ENCODE measurements at places on chromosomes 5 and 9.

DNA sequence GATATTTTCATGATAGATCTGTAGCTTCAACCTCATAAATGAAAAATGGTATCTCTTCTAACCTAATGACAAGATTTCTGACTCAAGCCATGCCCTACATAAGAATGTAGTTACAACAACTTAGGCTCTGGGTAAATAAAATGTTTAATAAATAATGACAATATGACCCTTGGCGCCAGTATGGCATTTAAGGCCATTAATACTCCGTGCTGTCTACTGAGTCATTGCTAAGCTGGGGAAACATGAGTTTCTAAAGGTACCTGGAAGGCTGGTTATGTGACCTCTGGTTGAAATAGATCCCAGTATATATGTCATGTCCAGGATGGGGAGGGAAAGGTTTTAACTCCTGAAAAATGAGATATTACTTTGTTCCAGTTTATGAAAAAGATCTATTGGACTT lies 58.0 kb upstream of the CEMIP2 start:
- DNase-seq, result no peak

DNA sequence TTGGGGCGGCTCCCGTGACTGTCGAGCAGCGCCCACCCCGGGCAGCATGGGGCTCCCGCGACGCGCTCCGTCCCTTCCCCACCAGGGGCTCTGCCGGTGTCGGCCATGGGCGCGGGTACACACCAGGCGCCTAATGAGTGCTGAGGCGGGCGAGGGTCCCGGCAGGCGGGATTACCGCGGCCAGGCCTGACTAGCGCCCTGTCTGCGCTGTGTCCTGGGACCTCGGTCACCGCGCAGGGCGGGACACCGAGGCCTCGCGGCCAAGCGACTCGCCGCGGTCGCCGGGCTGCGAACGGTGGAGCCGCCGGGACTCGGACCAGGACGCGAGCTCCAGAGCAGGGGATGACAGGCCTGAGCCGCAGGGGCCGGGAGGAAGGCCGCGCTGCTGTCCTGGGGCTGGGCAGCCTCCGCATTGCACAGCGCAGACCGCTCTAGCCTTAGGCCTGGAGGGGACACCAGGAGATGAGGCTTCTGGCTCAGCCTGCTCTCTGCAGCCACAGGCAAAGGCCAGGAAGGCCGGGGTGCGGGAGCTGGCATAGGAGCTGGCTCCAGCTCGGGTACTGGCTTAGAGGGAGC lies 14.1 kb downstream of the LCN10 start:
- peak; percentile 47 for DNase-seq

- no peak for DNase-seq
Measured at GRCh38 chr5:153960269-153961215, 78.2 kb downstream of the FAM114A2 start.

DNA sequence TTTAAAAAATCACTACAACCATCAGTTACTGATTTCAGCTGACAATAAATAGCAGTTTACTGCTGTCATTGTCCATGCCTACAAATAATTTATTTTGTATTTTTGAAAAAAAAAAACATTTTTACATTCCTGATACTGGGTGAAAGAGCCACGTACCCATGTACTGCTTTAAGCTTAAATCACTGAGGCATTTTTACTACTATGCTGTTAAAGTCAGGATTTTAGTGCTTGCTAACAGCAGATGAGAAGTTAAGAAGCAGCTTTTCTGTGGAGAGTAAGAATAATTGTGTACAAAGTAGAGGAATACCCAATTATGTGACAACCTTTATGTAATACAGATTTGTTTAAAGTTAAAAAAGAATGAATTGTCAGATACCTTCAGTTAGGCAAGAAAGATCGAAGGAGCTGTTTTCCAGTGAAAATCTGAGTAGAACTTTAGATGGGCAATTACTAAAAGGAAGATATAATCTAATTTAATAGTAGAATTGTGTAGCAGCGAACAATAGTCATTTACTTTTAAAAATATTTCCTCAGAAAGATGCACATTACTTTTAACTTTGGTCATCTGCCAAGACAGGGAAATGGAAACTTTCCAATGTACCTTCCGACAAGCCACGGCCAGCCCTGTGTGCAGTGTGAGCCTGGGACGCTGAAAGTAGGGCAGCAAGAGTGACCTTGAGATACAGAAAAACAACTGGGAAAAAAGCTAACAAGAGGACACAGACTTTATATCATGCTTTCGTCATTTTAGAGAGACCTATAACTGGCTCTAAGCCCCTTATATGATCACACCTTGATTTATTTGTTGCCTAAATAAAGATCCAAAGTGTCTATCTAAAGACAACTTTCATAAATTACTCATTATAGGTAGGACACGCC lies 39.9 kb downstream of the RHOBTB3 start:
- no peak for DNase-seq

- no peak for DNase-seq
Measured at GRCh38 chr9:90830051-90830450, 28.4 kb downstream of the SYK start.

- no peak for DNase-seq
Measured at GRCh38 chr5:83538786-83539462, 67.4 kb downstream of the VCAN start.

- no peak for DNase-seq
Measured at GRCh38 chr9:121398374-121398773, 28.3 kb upstream of the STOM start.

GRCh38 chr5:36264202-36264760 lies 22.6 kb upstream of the NADK2 start:
- no peak for DNase-seq

DNA sequence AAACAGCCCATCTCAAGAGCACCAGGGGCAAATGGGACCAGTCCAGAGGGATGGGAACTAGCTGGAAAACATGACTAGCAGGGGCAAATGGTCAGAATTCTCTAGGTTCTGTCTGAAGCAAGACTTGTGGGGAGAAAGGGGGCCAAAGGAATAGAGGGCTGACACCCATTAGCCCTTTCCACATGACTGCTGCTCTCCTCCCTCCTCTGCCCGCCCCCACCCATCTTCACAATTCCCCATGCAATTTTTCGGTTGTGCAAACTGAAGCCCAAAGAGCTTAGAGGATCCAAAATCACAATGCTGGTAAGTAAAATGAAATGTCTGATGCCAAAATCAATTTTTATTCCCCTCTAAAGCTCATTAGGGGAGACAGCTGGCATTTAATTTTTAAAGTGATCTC lies 207.1 kb downstream of the DCP2 start:
- no peak for DNase-seq

GRCh38 chr5:158958021-158958994 lies 141.4 kb downstream of the EBF1 start:
- DNase-seq, result no peak

DNA sequence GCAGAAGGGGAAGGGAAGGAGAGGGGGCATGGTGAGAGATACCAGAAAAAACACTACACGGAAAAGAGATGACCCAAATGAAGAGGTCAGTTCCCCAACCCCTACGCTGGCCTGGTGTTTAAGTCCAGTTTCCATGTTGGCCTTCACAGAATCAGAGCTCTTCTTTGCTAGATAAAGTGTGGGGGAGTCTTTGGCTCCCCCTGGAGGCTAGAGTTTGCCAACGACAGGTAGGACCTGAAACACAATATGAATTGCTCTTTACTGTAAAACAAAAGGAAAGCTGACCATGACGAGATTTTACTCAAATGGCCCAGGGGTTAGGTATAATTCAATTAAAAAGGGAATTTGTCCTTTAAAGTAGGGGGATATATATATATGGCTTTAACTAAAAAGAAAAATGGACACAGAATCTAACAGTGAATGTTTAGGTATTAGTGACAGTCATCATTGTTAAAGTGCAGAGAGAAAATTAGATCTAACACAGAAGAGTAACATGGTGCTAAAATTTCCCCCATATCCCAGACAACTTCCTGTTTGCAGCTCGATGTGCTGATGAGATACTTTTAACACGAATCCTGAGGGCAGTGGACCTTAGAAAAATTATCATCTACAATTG lies 92.0 kb downstream of the SV2C start:
- DNase-seq, result no peak

GRCh38 chr9:22416692-22417060 lies 29.9 kb upstream of the DMRTA1 start:
- DNase-seq, result no peak

DNA sequence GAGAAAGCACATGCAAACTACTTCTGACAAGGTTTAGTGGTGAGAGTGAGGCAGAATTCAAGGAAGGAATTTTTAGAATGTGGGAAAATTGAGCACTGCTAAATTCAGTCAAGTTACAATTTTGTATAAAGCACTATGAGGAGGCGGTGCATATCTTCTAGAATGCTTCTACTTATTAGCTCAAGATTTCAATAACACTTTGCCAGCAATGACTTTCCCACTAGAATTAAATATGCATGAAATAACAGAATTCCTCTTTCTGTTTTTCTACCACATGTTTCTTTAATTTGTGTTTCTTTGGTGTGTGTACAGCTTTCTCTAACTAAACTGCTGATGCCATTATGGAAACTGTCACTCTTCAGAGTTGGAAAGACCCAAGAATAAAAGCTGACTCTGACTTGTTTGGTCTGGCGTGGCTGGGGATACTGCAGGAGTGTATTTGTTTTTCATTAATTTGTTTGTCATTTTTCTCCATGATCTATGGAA lies 163.5 kb downstream of the ARSB start:
- no peak for DNase-seq

DNA sequence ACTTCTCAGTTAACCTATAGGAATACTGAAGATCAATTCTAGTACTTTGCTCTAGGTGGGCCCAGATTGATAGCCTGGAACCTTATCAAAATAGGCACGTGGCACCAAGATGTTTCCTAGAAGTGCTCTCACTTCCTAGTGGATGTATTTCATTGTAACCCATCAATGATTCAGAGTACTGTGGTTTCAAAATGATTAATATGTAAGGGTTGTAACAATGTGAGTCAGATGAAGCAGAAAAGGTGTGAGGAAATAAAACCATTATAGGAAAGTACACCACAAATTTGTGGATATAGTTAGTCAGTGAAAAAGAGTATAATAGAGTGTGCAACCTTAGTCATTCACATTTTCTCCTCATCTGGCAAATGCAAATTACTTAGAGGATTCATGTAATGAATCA lies 177.3 kb upstream of the FST start:
- DNase-seq, result no peak

DNA sequence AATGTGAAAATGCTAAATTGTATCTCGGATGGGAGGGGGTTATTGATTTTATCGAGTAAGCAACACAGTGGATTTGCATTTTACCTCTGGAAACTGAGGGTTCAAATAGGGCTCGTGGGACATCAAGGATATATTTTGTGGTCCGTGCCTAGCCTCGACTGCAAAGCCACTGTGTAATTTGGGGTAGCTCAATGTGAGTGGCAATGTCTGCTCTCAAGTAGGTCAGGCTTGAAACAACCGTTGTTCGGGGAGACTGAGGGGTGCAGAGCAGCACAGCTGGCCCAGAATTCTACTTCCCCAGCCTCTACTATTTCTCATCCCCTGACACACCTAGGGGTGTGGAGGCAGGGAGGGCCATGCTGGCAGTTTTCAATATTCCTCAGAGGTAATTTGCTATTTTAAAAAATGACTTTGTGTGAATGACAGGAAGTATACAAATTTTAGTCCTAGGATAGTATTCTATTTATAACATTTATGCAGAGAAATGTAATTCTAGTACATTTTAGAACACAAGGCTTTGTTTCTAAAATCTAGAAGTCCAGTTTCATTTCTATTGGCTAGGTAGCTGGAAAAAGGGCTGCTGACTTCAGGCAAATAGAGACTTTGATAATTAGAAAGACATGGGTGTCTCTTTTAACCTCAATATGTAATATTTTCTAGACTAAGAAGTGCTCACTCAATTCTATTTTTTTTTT lies 1.4 kb upstream of the DAB2 start:
- DNase-seq, result no peak

DNA sequence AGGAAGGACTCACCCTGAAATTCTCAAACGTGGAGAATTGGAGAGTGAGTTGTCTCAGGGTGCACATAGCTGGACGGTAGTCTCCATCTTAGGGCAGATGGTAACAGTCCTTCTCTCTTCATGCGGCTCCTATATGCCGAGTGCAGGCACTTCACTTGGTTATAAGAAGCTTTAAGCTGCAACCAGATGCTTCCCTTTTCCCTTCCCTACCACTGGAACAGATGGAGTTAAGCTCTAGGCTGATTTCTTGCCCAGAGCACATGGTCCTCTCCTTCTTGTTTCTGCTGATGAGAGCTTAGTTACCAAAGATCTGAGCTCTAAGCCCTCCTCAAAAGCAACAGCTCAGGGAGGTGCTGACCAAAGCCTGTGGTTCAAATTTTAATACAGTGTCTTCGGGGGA lies 355.7 kb downstream of the ARHGEF28 start:
- no peak for DNase-seq

- no peak for DNase-seq
Measured at GRCh38 chr5:60568646-60569045, 131.3 kb downstream of the DEPDC1B start.

GRCh38 chr9:36748322-36748899 lies 175.7 kb downstream of the MELK start:
- no peak for DNase-seq

- peak; percentile 19 for DNase-seq
Measured at GRCh38 chr9:138060881-138061280, 183.3 kb downstream of the CACNA1B start.

DNA sequence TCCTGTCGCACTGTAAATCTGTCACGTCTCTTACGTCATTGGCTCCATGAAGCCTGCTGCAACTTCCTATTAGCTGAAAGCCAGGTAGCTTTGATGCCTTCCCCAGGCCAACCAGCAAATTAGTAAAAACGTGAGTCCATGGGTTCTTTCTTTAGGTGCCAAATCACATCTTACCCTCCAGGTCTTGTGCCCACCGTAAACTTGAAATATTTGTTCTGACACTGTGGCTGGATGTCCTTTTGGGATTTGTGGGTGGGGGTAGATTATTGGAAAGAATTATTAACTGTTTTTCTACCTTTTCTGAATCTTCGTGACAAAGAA lies 172.8 kb downstream of the NR3C1 start:
- no peak for DNase-seq

DNA sequence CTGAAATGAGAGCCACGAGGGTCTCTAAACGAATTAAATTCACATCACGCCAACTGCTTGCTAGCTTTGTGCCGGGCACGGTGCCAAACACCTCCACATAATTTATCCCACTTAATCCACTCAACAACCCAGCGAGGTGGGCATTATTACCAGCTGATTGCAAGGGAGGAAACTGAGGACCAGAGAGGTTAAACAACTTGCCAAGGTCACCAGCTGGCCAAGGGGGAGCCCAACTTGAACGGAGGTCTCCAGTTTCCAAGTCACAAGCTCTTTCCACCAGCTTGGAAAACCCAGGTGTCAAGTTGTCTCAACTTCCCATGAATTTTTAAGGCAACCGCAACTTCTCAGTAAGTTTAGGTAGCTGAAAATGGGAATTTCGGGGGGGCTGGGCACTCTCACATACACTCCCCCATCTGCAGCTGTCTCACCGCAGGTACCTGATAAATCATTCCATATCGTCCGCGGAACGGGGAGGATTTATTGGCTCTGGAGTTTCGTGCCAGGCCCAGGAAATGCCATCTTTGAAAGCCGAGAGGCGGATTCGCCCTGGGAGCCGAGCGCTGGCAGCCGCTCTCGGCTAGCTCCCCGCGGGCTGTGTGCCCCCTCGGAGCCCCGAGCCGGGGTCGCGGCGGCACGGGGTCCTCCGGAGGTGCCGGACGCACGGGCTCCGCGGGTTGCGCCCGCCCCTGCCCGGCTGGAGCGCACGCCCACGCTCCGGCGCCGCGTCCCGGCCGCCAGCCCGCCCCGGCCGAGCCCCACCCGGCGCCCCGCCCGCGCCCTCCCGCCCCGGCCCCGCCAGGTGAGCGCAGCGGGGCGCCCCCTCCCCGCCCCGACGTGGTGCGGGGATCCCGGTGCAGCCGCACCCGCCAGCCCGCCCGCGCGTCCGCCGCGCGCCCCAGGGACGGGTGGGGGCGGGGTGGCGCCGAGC lies 617 bp downstream of the PTPN3 start:
- DNase-seq, result peak; percentile 64
